ENCODE measurements at places on chromosomes 11 and 22.

GRCh38 chr11:9735236-9735635 lies 71.4 kb downstream of the SWAP70 start:
- DNase-seq: no peak

DNA sequence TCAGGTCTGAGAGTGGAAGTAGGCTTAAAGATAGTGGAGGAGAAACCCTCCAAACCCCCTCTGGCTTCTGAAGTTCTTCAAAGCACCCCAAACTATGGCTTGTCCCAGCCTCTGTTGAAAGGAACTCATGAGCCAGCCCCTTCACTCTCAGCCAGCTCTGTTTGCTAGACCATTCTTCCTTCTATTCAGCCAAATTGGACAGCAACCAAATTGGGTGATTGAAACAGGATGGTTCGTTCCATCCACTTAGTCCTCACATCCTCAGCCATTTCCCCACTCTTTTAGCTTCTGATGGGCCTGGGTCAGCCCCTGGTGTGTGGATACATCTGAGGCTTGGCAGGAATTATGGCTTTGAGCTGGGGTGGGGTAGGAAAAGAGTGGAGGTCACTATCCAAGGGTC lies 4.5 kb downstream of the HTR3A start:
- DNase-seq: no peak

GRCh38 chr11:116460156-116460920 lies 312.4 kb downstream of the BUD13 start:
- no peak for DNase-seq

- no peak for DNase-seq
Observed at GRCh38 chr11:34798985-34799384, 117.2 kb downstream of the APIP start.

DNA sequence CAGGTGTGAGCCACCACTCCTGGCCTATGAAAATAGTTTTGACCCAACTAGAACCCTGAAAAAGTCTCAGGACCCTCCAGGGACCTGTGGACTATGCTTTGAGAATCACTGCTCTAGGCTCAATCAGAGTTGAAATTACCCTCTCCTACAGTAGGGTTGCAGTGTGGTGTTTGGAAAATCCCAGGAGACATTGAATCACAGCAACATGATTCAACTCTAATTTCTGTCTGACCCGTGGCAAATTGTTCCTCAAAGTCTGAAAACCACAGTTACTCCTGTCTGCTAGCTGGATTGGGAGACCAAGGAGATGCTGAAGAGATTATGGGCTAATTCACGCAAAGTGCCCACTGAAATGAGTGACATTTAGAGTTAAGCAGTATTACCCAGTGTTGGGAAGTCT lies 5.4 kb upstream of the MTMR3 start:
- DNase-seq: no peak

DNA sequence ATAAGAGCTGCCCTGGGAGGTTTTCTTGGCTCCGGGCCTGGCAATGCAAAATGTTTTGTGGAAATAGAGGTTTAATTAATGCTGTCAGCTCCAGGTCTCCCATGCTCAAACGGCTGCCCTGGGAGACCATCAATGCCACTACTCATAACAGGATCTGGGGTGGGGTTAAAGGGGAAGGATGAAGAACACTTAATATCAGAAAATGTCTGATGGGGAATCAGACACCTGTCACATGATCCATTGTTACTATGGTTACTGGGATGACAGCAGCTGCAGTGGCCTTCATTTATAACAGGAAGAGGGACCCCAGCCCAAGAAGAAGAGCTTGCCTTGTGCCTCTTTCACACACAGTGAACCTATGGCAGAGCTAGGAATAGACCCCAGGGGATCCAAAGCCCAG lies 2.2 kb upstream of the SYT13 start:
- no peak for DNase-seq
